ENCODE measurements at places on chromosomes 5 and 9. TPM values are rescaled to one million over a fixed set of nuclear protein-coding genes. Genes with fewer than 3 reads are reported as not detected.

Gene AK3
- 193 TPM for total RNA-seq

Gene SCGB3A1
- not detected for total RNA-seq

Gene SAXO1
- total RNA-seq: not detected

Gene FIBCD1
- not detected for total RNA-seq

Gene SH3GL2
- total RNA-seq: not detected

Gene GARIN3
- total RNA-seq: not detected

Gene TEX48
- total RNA-seq: not detected

Gene RELL2
- total RNA-seq: not detected

Gene ADAMTSL1
- 0.05 TPM for total RNA-seq

Gene GPX3
- 704 TPM for total RNA-seq

Gene IL4
- not detected for total RNA-seq

Gene OMD
- 1.2 TPM for total RNA-seq

Gene PDLIM4
- 7.5 TPM for total RNA-seq

Gene MAMDC2
- 8.5 TPM for total RNA-seq

Gene DNAJC18
- 5.1 TPM for total RNA-seq

Gene LCN9
- total RNA-seq: not detected

Gene JMY
- total RNA-seq: 11.4 TPM

Gene DDX4
- total RNA-seq: not detected

Gene GABRP
- not detected for total RNA-seq

Gene CCDC152
- 0.61 TPM for total RNA-seq

Gene AKNA
- total RNA-seq: 4.3 TPM

Gene GDA
- total RNA-seq: not detected

Gene OR5C1
- not detected for total RNA-seq

Gene PCDHA9
- not detected for total RNA-seq

Gene STPG3
- not detected for total RNA-seq

Gene PCDHA7
- total RNA-seq: not detected

Gene TAF1L
- not detected for total RNA-seq

Gene FGF1
- 2.1 TPM for total RNA-seq

Gene TEX53
- not detected for total RNA-seq

Gene PGM5
- 24.8 TPM for total RNA-seq

Gene COL27A1
- total RNA-seq: 0.42 TPM

Gene NUTM2G
- not detected for total RNA-seq

Gene PKD2L2
- total RNA-seq: 0.94 TPM

Gene IFNB1
- not detected for total RNA-seq

Gene PHF24
- total RNA-seq: not detected

Gene SEC16A
- 43.4 TPM for total RNA-seq

Gene DNAJB5
- 187 TPM for total RNA-seq

Gene PCDHB9
- total RNA-seq: 3.0 TPM

Gene NEUROG1
- total RNA-seq: not detected

Gene PRSS3
- not detected for total RNA-seq

Gene PFN3
- not detected for total RNA-seq
